CD4-positive, alpha-beta memory T cell (primary cell): ENCODE measurements at places on chromosomes 1 and 21.

DNA sequence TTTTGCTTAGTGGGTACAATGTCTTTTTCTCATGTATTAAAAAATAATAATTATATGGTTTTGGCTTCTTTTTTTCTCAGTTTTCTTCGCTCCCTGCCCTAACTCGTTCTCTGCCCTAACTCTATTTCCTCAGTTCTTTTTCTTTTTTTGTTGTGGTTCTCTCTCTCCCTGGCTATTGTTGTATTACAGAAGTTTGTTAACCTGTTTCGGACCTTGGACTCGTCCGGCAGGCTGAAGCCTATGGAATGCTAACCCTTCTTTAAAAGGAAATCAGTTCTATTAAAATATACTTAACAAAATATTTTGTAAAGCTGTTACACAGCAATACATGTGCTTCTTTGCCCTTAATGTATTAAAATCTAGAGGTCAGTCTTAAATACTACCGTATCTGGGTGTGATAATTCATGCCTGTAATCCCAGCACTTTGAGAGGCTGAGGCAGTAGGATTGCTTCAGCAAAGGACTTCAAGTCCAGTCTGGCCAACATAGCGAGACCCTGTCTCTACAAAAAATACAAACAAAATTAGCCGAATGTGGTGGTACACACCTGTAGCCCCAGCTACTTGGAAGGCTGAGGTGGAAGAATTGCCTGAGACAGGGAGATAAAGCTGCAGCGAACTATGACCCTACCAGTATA, 64.1 kb downstream of the ANGPTL1 start:
- no peak for DNase-seq

- DNase-seq, result no peak
Observed at GRCh38 chr1:228093050-228093906, 9.8 kb downstream of the C1orf35 start.

GRCh38 chr1:177065430-177065829, 99.1 kb downstream of the ASTN1 start:
- DNase-seq, result no peak

- DNase-seq, result no peak
Observed at GRCh38 chr1:47782414-47783166, 214.6 kb downstream of the TRABD2B start.

GRCh38 chr1:81327103-81327710, 473.5 kb upstream of the ADGRL2 start:
- DNase-seq, result no peak

DNA sequence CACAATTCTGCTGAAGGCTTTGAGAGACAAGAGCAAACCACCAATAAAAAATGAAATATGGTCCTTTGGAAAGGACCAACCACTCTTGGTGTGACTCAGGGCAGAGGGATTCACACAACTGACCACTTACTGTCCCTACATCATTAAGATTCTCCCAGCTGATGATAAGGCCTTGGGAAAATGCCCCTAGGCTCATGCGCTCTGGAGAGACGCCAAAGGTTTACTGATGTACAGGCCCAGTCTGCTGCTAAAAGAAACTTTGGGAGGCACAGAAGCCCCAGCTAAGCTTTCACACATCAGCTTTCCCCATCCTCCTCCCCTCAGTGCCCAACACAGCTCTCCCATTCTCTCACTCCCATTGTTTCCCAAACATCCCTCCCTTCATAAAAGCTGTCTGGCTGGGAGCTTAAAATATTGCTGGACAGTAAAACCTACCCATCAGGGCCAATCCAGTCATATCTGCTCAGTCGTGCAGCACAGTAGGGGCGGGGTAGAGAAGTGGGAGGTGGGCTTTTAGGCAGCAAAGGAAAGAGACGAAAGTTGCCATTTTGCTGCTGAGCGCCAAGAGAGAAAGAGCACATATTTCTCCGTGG, at the start of gene GJA8:
Gene GJA8 (plus strand): TSS at position 543 of the 593 bp plus-strand sequence. CDS start 5,161 bp downstream, outside the sequence.
- no peak for DNase-seq

DNA sequence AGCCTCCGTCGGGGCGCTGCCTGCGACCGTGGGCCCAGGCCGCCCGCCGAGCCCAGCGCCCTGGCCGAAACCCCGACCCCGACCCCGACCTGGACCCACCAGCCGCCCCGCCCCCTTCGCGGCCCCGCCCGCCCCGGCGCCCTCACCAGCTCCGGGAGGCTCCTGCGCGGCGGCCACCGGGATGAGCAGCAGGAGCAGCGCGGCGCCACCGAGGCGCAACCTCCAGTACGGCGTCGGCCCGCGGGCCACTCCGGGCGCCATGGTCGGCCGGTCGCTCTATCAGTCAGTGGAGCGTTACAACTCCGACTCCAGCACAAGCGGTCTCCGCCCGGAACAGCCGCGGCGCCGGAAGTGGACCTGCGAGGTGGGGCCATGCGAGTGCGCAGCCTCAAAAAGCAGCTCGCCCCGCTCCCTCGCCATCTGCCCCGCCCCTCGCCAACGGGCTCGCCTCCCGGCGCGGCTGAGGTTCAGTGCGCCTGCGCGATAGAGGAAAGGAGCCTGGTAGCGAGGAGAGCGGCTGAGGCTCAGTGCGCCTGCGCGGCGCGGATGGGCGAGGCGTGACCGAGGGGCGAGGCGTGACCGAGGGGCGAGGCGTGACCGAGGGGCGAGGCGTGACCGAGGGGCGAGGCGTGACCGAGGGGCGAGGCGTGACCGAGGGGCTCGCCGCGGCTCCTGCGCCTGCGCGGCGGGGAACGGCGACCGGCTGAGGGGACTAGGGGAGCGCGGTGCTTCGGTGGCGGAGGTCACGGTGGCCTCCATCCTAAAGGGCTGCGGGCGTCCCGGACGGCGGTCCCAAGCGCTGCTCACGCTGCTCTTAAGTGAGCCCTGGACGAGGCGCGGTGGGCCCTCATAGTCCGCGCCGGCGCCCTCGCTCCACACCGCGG, at the start of gene PTTG1IP:
Gene PTTG1IP (minus strand): TSS at position 335 of the 884 bp plus-strand sequence. CDS start 74 bp downstream, at position 261.
- DNase-seq, result peak; percentile 99

DNA sequence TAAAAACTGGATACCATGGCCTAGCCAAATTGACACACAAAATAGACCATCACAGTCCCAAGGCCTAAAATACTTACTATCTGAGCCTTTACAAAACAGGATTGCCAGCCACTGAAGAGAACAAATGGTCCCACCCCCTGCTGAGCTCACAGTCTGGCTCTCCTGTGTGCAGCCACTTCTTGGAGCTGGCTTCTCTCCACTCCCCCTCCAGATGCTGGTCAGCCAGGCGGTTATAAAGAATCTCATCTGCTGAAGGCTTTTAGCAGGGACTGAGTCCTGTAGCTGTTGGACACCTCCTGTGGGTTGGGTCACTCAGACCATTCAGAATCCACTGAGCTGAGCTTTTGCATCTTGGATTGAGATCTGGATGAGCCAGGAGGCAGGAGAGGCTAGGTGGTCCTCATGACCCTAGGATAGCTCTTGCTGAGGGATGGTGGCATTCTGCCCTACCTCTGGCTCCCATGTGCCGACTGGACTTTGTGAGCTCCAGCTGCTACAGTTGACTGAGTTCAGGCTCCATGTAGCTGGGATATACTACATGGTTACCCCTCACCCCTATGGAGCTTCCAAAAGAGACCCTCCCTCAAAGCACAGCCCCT, 16.1 kb downstream of the OXCT2 start:
- DNase-seq, result no peak
